ENCODE measurements at places on chromosomes 7 and 10. TPM values are rescaled to one million over a fixed set of nuclear protein-coding genes. Genes with fewer than 3 reads are reported as not detected.

The GFRA1 gene
- 347 TPM for total RNA-seq

DNA sequence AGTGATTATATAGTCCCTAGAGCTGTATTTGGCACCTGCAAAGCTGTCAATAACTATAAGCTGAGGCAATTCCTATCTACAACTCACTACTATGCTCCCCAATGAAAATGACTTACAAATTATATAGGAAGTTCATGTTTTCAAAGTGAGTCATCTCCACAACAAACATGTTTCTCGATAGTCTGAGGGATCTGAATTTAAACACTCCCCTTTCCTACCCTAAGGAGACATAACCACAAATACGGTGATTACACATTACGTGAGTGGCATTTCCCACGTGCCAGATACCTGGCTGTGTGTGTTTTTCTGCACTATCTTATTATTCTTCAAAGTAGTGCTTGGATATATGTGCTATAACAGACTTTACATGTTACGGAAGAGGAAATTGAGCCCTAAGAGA, 122.5 kb upstream of the C1QL3 start:
- no peaks in the 10 kb centered on the region for H3K36me3 ChIP-seq
- DNase-seq, result no peak
- no peaks in the 10 kb centered on the region for H3K4me1 ChIP-seq
- no peaks in the 10 kb centered on the region for H3K27me3 ChIP-seq
- H3K27ac ChIP-seq, result no peak overlapping the region
- H3K4me3 ChIP-seq, result no peak overlapping the region

GRCh38 chr7:114720725-114721124, 201.2 kb upstream of the MDFIC start:
- H3K27me3 ChIP-seq, result peaks cover 2% of the 10 kb centered on the region
- H3K36me3 ChIP-seq, result no peaks in the 10 kb centered on the region
- H3K4me1 ChIP-seq, result no peaks in the 10 kb centered on the region

The OPN1SW gene
- total RNA-seq, result not detected

DNA sequence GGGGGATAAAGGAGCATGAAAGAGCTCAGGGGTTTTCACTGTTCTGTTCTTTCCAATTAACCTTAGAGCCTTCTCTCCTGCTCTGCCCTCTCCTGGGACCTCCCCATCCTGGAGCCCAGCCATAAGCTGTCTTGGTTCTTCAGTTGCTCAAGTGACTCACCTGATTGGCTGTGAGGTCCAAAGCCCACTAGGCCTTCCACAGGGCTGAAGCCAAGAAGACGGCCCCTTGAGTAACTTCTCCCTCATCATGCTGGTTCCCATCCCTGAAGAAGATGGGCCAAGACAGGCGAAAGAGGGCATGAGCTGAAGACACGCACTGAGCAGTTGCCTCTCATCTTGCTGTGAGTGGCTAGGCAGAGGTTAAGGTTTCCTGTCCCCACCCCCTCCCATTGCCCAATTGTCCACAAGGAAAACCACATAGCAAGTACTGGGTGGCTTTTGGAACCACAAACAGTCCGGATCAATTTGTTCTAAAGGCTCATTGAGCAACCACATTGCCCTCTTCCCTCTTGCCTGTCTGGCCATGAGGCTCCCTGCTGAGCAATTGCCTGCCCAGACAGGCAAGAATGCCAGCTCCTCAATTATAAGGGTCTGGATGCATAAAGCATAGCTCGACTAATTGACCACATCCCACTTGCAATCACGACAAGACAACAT, 43.9 kb upstream of the GPAM start:
- no peaks in the 10 kb centered on the region for H3K4me1 ChIP-seq
- peaks cover 7% of the 10 kb centered on the region for H3K36me3 ChIP-seq
- DNase-seq, result no peak
- no peaks in the 10 kb centered on the region for H3K27me3 ChIP-seq
